ENCODE measurements at places on chromosomes 5 and 9.

GRCh38 chr9:132241840-132242620, 80.2 kb downstream of the NTNG2 start:
- DNase-seq: no peak

DNA sequence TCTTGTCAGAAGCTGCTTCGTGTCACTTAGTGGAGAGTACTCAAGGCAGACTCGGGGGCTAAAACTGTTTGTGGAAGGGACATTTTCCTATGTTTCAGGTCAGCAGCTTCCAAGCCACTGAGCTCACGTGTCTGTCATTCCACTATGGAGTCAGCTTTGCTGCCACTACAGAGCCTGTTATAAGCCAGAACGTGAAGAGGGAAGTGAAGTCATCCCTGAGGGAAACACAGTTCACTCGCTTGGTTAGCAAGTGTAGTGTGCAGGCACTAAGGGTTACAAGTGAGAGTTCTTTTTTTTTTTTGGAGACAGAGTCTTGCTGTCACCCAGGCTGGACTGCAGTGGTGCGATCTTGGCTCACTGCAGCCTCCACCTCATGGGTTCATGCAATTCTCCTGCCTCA, 24.5 kb upstream of the LTC4S start:
- DNase-seq: no peak

GRCh38 chr5:172640822-172641358, at the start of gene NEURL1B:
Gene NEURL1B, plus strand, starts transcription at chr5:172641263. Its CDS starts 144 bp downstream, at chr5:172641407.
- no peak for DNase-seq

DNA sequence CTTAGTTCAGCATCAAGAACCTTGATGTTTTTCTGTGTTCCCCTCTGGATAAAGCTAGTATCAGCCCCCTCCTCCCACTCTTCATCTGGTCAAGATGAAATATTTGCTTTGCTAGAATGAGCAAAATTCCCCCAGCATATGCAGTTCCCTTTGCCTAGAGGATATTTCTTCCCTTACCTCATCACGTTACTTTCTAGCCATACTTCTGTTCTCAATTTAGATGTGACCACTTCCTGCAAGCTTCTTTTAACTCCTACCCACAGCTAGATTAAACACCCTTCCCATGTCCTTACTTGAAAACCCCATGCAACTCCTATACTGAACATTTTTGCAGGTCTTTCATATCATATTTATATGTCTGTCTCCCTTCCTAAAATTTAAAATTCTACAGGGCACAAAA, 178.9 kb upstream of the TUSC1 start:
- DNase-seq: no peak

- no peak for DNase-seq
Observed at GRCh38 chr5:173834071-173834771, 53.9 kb upstream of the CPEB4 start.
